ENCODE measurements at places on chromosomes 11 and 22.
A peak's percentile ranks its signal among the peaks of the same experiment; 100 is the strongest.

GRCh38 chr11:58573451-58574104 lies 2.1 kb downstream of the LPXN start:
- peak; percentile 78 for DNase-seq

DNA sequence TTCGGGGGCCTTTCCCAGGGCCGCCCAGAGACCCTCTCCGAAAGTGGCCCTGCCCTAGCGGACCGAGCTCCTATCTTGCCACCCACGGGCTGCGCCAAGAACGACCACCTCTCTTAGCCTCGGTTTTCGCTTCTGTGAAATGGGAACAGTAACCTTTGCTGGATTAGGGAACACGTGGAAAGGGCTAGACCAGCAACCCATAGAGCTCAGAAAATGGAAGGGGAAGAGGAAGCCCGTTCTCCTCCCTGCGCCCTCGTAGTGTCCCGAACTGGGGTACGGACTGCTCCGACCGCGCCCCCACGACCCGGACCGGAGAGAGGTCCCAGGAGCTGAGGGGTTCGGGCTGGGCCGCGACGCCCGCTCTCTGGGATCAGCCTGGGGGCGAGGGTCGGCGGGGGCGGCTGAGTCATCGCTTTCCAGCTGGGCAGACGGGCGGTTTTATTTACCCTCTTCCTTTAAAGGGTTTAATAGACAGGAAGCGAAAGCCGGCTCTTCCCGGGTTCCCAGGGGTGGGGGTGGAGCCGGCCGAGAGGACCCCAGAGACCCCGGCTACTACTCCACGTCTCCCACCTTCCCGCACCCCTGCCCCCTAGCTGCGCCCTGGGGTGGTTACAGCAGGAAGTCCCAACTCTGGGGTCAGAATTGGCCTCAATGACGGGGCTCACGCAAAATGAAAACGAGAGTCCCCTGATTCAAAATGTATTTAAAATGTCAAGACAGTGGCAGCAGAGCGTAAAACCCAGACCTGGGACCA lies 907 bp upstream of the PHLDA2 start:
- DNase-seq, result peak; percentile 53

DNA sequence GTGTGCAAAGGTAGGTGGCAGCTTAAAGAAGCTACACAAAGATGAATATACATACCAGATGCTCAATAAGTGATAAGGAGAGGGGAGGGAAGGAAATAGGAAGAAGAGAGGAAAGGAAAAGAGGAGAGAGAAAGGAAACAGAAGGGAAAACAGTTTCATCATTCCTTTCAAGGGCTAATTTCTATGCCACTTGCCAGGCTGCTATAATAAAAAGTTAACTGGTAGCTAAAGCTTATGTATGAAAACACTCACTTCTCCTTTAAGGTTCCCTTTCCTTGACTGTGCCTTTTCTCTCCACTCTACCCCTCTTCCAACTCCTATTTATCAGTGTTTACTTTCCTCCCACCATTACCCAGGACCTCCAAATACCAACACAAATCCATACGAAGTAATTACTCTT lies 347.9 kb downstream of the DLG2 start:
- no peak for DNase-seq

GRCh38 chr11:70016666-70017367 lies 61.3 kb upstream of the ANO1 start:
- peak; percentile 94 for DNase-seq

Measured in fibroblast of lung (primary cell).